ENCODE measurements at places on chromosomes 7 and 10. TPM values are rescaled to one million over a fixed set of nuclear protein-coding genes. Genes with fewer than 3 reads are reported as not detected.

SDHAF3 gene
- total RNA-seq: 8.4 TPM

CNTNAP2 gene
- total RNA-seq: 0.24 TPM

C10orf67 gene
- total RNA-seq: not detected

LDB3 gene
- 0.32 TPM for total RNA-seq

All from naive thymus-derived CD4-positive, alpha-beta T cell (primary cell).